ENCODE measurements at places on chromosomes 6 and 20.

DNA sequence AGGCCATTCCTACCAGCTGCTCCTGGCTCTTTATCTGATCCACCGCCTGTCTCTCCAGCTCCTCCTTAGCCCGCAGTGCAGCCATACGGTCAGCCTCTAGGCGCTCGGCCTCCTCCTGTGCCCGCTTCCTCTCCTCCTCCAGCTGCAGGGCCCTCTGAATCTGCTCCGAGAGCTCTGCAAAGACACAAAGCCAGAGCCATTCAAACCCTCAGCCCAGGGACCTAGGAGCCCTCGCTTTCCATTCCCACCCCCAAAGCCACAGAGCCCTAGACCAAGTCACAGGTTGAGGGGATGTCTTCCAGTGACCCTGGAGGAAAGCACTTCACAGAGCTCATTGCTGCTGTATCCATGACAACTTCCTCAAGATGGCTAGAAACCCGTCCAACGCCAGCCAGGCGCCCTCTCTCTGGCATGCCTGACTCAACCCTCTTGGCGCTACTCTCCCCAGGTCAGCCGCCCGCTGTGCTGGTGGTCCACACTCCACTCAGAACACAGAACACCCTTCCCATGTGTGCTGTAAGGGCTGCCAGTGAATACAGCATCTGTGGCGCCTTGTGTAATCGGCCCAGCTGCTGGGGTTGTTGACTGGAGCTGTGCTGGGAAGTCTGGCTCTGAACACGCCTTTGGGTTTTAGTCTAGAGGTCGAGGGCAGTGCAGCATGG lies 49.3 kb downstream of the EZR start:
- no peak for DNase-seq

- DNase-seq: no peak
Measured at GRCh38 chr6:37061157-37061804, 55.8 kb downstream of the FGD2 start.

GRCh38 chr20:23245553-23246181 lies 104.9 kb upstream of the NXT1 start:
- no peak for DNase-seq

- no peak for DNase-seq
Measured at GRCh38 chr6:6180684-6181083, 139.8 kb downstream of the F13A1 start.

Measured in HS-5 (cell line).